ENCODE measurements at places on chromosomes 1 and 21.

DNA sequence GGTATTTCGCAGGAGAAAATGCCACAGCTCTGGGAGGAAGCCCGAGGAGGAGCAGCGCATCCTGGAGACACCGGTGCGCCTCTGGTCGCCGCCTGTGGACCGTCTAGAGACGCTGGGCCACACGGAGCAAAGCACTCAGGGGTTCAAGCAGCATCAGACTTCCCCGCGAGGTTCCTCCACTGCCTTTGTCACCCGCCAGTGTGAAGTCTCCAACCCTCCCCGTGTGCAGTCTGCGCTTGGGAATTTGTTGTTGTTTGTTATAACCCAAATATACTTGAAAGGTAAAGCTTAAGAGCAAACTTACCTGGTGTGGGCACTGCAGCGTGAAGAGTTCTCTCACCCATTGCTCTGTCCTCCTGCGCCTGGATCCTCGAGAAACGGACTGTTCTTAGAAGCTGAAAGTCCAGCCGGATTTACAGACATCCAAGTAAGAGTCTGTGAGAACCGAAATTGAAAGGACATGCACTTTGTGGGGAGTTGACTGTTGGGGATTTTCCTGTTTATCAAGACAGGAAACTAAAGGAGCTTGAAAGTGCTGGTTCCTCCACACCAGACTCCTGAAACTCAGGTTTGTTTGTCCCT is at the start of gene GBP4:
Gene GBP4, minus strand, starts transcription at position 452 of the 582 bp plus-strand sequence. Its CDS starts 108 bp downstream, at position 344.
- peak; percentile 6 for DNase-seq

GRCh38 chr1:206779638-206780037 is 7.3 kb upstream of the IL10 start:
- no peak for DNase-seq

- DNase-seq: no peak
These were observed 67.5 kb downstream of the IGSF21 start for GRCh38 chr1:18175051-18175450.

DNA sequence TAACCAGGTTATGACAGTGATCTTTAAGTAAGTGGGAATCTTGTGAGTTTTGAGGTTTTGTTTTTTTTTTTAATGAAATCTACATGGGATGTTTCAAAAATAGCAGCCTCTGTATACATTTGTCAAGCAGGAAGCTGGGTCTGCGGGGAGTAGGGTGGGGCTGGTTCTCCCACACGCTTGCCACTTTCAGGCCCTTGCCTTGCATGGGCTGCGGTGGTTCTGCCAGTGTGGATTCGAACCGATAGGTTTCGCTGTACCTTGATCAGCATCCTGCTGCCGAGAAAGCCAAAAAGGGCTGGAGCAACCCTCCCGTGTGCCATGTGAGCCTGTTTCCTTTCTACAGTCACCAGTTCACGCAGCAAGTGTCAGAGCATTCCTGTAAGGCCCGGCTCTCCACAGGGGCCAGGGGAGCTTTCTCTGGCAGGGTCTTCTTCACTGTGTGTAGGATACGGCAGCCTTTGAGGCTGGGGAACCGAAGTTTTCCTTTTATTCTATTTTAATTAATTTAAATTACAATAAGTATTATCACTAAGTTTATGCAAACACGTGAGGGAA is 79.2 kb upstream of the SAMD11 start:
- DNase-seq: no peak

DNA sequence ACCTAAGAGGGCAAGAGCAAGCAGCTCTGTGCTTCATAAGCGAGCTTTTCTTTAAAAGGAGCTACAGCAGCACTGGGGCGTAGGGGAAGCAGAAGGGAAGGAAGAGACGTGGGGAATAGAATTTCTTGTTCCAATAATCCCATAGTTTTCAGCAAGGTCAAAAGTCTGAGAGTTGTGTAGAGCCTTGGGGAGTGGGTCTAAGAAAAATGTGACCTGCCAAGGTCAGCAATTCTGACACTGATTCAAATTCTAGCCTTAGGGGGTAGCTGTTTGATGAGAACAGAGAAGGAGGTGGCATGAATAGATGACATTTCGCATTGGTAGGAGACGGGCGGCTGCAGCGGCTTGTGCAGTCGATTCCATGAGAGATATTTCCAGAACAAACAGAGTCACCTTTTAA is 22.4 kb downstream of the PRRX1 start:
- no peak for DNase-seq

GRCh38 chr21:29433366-29434059 is 134.8 kb downstream of the BACH1 start:
- DNase-seq: no peak

DNA sequence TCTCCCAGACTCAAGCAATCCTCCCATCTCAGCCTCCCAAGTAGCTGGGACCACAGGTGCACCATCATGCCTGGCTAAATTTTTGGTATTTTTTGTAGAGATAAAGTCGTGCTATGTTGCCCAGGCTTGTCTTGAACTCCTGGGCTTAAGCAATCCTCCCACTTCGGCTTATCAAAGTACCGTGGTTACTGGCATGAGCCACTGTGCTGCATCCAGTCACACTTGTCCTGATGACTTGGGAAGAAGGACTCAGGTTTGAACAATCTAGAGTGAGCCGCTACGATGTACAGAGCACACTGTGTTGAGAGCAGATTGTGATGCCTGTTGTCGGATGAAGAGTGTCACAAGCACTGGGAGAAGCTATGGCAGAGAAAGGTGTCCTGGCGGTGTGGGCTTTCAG is 27.2 kb downstream of the RNF187 start:
- no peak for DNase-seq

DNA sequence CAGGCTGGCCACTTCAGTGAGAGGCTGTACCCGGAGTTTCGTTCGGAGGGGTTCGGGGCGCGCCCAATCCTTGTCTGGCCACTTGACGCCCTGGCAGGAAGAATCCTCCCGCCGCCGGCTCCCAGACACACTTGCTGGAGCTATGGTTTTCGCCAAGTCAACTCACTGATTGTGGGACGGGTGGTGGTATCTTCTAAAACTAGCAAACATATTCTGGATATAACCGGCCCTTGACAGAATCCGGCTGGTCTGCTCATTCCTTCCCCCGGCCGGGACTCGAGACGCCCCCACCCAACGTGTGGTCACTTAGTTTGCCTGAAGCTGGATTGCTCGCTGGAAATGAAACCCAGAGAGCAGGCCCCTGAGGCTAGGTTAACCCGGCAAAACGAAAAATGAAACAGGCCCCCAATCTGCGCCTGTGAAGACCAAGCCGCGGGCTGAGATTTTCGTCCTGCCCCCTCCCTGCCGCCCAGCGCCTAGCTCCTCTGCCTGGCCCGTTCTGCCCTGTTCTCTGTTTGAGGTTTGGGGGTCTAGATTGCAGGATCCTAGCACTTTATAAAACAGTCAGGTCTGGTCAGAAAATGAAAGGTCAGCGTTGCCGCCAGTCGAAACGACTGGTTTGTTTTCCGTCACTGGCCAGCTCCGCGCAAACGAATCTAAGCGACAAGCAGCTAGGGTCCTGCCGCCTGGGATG is 4.6 kb downstream of the GFI1 start:
- DNase-seq: no peak

GRCh38 chr1:227762231-227762911 is 27.1 kb downstream of the SNAP47 start:
- peak; percentile 80 for DNase-seq

GRCh38 chr1:61052395-61053225 is 29.8 kb upstream of the NFIA start:
- DNase-seq: no peak

- no peak for DNase-seq
These were observed 140.6 kb downstream of the PEX14 start for GRCh38 chr1:10615332-10615731.

DNA sequence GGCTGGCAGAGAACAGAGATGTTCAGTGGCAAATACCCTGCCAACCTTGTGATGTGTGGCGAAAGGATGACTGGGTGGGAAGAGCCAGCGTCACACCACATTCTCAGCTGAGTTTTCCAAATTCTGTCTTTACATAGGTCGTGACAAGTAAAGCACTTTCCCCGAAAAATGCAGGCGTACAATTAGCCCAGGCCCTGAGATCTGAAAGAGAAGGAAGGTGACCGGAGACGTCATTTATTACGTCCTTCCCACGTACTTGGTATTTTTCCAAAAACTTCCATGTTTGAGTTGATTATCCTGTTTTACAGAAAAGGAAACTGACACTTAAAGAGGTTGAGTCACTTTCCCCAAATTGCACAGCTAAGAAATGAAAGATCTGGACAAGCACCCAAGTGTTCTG is 413.3 kb downstream of the PRDM2 start:
- DNase-seq: no peak

DNA sequence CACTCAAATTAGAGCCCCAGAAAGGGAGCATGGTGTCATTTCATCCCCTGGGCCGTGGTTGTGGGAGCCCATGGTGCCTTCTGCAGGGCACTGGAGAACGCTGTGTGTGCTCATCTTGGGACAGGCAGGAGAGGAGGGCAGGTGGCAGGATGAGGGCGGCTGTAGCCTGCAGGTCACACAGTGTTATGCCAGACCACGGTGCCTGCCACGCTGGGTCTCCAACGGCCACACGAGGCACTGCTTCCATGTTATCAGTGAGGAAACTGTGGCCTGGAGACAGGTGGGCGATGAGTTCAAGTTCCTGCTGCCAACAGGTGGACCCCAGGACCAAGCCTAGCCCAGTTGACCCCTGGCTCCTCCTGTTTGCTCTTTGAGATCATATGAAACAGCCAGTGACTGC is 21.0 kb downstream of the ABCG1 start:
- no peak for DNase-seq

Measured in stimulated activated CD8-positive, alpha-beta memory T cell treated with anti-CD3 and anti-CD28 coated beads, Interleukin-4, amount 100 ng/mL, for 1 hour (primary cell).